ENCODE measurements at places on chromosomes 3 and 15. TPM values are rescaled to one million over a fixed set of nuclear protein-coding genes. Genes with fewer than 3 reads are reported as not detected.

Gene FOXL2
- 0.31 TPM for total RNA-seq

Gene RPLP1
- 56.0 TPM for total RNA-seq

Gene SLC24A5
- total RNA-seq = not detected

Gene ADGRG7
- not detected for total RNA-seq

Gene SRGAP3
- total RNA-seq = 209 TPM

Gene ZKSCAN7
- 47.3 TPM for total RNA-seq

Gene CCDC80
- total RNA-seq = 4.4 TPM
